ENCODE measurements at places on chromosomes 3 and 15.

DNA sequence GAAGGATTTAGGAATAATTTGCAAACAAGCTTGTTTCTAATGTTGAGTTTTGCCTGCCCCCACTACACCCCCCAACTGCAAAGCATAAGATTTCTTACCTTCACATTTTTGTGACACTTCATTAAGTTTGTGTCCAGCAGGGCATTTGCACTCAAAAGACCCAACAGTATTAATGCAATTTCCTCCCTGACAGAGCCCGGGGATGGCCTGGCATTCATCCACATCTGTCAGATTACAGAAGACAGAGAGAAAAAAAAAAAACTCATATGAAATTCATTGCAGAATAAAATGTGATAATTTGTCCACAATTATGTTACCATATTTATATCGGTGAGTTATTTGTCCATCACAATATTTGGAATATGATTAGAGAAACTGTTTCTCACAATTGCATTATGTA is 111.5 kb downstream of the FBN1 start:
- H3K36me3 ChIP-seq = no peaks in the 10 kb centered on the region
- H3K4me3 ChIP-seq = no peak overlapping the region
- H3K27ac ChIP-seq = no peak overlapping the region
- peaks cover 5% of the 10 kb centered on the region for H3K27me3 ChIP-seq
- no peaks in the 10 kb centered on the region for H3K4me1 ChIP-seq

- no peak for DNase-seq
- H3K4me3 ChIP-seq = no peak overlapping the region
- peaks cover 5% of the 10 kb centered on the region for H3K4me1 ChIP-seq
- no peak overlapping the region for H3K27ac ChIP-seq
- no peaks in the 10 kb centered on the region for H3K36me3 ChIP-seq
Observed at GRCh38 chr15:85531083-85531482, 150.7 kb downstream of the AKAP13 start.

DNA sequence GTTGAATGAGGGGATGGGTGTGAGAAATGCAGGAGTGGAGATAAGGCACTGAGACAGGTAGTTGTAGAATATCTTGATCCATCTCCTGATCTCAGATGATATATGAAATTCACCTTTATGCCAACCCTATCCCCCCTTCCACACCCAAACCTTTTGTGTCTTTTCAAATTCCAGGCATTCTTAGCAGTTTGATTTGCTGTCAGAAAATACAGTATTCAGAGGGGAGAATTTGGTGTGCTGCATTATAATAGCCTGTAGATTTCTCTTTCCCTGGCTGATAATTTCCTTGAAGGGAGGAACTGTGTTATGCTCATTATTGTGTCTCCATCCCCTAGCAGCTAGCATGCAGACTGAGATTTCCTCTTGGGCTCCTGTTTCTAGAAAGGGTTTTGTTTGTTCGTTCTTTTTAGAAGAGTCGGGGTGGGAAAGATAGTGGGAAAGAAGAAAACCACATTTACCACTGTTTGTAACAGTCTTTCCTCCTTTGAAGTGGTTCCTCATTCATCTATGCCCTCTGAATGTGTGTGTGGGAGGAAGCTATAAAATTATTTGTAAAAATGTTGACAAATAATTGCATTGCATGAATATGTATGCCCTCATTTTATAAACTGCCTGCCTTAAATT is 373.4 kb downstream of the DIPK2A start:
- no peaks in the 10 kb centered on the region for H3K36me3 ChIP-seq
- no peak overlapping the region for H3K27ac ChIP-seq
- no peak overlapping the region for H3K4me3 ChIP-seq

DNA sequence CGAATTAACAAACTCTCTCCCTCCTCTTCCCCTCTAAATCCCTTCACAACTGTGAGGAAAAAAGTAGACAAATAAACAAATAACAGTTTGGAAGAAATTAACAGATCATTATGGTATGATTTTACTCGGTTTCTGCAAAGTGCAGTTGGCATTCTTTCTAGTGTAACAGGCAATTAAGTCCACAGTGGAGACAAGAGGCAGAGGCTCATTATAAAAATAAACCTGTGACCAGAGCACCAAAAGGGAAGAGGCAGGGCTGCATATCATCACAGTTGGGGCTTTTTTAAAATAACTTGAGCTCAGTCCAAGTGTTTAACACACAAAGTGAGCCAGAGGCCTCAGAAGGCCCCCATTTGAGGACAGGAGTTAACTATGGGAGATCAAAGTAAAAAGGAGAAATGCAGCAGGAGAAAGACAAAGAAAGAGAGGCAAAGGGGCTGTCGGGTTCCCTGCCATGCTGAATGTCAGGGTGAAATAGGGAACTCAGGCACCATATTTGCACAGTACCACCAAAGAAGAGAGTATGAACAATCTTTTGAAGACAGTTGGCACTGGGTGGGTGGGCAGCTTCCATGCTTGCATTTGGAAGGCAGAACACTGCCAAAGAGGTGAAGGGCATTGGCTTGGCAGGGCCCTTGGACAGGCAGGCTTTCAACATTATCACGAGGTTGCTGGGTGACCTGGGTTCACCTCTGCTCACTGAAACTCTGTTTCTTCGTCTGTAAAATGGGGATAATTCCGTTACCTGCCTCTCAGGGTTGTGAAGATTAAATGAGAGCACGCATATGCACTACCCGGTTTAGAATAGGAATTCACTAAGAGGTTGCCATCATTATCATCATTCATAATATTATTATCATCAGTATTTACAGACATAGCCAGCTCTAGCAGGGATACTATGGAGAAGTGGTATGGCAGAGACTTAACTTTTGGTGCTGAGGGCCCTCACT is 134.5 kb downstream of the MEX3B start:
- H3K27me3 ChIP-seq = no peaks in the 10 kb centered on the region
- no peaks in the 10 kb centered on the region for H3K36me3 ChIP-seq
- H3K4me3 ChIP-seq = no peak overlapping the region

DNA sequence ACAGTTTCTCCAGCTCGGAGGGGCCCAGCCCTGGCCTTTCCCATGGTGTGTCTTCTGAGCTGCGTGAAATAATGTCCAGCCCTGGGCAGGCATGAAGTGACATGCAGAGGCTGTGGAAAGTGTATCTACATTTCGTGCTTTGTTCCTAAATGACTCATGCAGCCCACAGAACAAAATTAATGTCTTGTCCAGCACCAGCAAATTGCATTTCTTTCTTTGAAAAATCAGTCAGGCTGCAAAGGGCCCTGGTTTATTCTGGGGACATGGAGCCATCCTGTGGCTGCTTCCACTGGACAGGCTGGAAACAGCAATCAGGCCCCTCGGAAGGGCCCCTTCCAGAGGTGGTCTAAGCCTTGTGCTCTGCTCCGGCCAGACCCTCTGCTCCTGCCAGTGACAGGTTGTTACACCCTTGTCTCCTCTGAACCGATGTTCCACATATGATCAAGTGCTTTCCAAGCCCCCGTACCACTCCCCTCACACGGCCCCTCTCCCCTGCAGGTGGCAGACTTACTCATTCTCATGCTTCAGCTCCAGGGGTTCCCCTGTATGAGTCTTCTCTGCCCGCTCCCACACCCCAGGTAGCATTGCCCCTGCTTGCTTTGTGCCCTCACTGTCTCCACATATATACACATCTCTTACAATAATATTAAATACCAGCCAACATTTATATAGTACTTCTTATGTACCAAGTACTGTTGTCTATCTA is 33.7 kb downstream of the CRYGS start:
- no peaks in the 10 kb centered on the region for H3K36me3 ChIP-seq
- no peak overlapping the region for H3K4me3 ChIP-seq
